ENCODE measurements at places on chromosomes 4 and X. TPM values are rescaled to one million over a fixed set of nuclear protein-coding genes. Genes with fewer than 3 reads are reported as not detected.

Gene MAGIX
- 2.3 TPM for total RNA-seq

Gene SLC6A8
- total RNA-seq = 13.5 TPM

Gene RGN
- total RNA-seq = not detected

Gene MAGEB17
- not detected for total RNA-seq

Gene RASGEF1B
- not detected for total RNA-seq

Gene C4orf51
- not detected for total RNA-seq

Gene VCX3B
- total RNA-seq = not detected

Gene CFAP99
- total RNA-seq = not detected

Gene LONRF3
- 3.3 TPM for total RNA-seq

Gene POLN
- 1.8 TPM for total RNA-seq

Gene MAGEC1
- not detected for total RNA-seq

Gene F11
- not detected for total RNA-seq

Gene RAB39B
- 0.69 TPM for total RNA-seq

Gene RBMX
- 228 TPM for total RNA-seq

Gene SRPK3
- not detected for total RNA-seq

Gene CORIN
- total RNA-seq = not detected

Gene GALNTL6
- total RNA-seq = 0.17 TPM

Gene UCHL1
- 986 TPM for total RNA-seq

Gene BST1
- total RNA-seq = 16.4 TPM

Gene JAKMIP1
- total RNA-seq = not detected

Gene SPINK2
- total RNA-seq = not detected

Gene GABRG1
- total RNA-seq = not detected

Gene GPAT3
- total RNA-seq = 31.2 TPM

Gene AKAP17A
- 37.5 TPM for total RNA-seq

Gene ESX1
- 0.10 TPM for total RNA-seq

Gene MCUB
- total RNA-seq = 18.1 TPM

Gene USP17L18
- total RNA-seq = not detected

Gene FHIP1A
- 0.84 TPM for total RNA-seq

Gene TEC
- total RNA-seq = 2.5 TPM

Gene SMS
- total RNA-seq = 187 TPM

Gene ZMAT1
- not detected for total RNA-seq

Gene XK
- 0.36 TPM for total RNA-seq

Gene AMOT
- not detected for total RNA-seq

Gene JCHAIN
- not detected for total RNA-seq

Gene BEND2
- not detected for total RNA-seq

Gene FGG
- 9.9 TPM for total RNA-seq

Gene CCDC158
- total RNA-seq = not detected

Gene TMEM187
- total RNA-seq = 5.4 TPM

Gene PAGE4
- not detected for total RNA-seq

Gene F8
- total RNA-seq = 4.0 TPM

Gene LRAT
- total RNA-seq = not detected

Gene MAGEA1
- total RNA-seq = 0.13 TPM

Data from A549 treated with Mapracorat at 1 μM for 4 hours (cell line).